ENCODE measurements at places on chromosomes 11 and 22.

DNA sequence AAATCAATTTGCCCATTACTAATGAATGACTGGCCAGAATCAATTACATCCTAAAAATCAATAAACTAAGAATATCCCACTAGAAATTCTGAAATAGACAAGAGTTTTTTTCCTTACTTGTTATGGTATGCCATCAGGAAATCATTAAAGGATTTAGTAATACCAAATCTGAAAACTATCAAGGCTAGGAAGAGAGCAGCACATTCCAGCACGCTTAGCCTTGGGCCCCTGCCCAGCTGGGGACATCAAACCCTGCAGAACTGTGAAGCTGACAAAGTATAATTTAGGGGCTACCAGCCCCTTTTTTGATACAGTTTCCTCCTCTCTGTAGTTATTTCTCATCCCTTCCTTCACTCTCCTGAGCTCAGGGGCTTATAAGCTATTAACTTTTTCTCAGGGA, 247.8 kb upstream of the ZC3H12C start:
- DNase-seq = no peak

DNA sequence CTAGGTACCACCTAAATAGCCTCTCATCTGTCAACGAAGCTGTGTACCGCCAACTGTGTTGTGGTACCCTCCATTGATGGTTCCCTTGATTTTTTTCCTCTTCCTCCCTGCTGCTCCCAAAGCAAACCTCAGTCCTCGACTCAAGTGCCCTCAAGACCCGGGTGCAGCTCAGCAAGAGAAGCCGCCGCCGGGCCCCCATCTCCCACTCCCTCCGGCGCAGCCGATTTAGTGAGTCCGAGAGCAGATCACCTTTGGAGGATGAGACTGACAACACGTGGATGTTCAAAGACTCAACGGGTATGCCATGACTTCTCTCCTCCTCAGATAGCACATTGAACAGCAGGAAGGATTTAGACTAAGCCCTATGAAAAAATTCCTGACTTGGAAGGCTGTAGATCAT, 22.4 kb upstream of the CRYBB3 start:
- DNase-seq = no peak

- DNase-seq = no peak
These were observed 27.0 kb downstream of the SAAL1 start for GRCh38 chr11:18078909-18079308.

GRCh38 chr11:107408762-107409211, 48.8 kb downstream of the CWF19L2 start:
- DNase-seq = no peak

DNA sequence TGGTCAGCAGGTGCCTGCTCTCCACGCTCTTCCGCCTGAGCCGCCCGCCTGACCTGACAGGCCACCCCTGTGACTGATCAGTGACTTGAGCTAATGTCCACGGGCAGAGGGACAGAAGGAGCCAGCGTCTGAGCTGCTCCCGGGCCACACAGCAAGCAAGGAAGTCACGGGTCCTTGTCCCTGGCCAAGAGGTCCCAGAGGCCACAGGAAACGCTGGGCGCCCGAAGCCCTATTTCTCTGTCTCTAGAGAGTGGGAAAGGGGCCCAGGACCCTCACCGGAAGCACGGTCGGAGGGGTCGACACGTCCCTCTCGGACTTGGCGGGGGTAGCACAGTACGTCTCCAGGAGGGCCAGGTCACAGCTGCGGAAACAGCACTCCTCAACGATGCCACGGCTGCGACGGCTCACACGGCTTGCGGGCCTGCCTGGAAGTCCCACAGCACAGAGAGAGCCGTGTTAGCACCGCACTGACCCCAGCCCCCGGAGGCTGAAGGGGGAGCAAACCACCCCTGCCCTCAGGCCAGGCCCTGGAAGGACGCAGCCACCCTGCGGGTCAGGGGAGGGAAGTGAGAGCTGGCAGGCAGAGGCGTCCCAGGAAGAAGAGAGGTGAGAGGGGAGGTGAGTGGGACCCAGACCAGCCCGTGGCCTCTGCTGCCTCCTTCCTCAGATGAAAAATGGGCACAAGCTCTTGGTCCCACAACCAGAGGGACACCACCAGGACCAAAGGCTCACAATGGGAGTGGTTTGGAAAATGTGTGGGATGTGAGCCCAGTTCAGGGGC, 5.8 kb downstream of the IGF2 start:
- no peak for DNase-seq

DNA sequence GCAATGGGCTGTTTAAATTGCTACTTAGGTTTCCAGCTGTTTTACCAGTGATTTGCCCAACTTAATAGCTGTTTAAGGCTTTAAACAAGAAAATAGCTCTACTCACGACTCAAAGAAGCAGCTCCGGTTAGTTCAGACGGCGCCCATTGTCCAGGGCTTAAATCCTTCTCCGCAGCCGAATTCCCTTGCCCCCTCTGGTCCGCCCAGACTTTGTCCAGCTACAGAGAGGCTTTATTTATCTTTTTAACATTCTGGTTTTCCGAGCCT, 20.9 kb upstream of the SCUBE1 start:
- no peak for DNase-seq

GRCh38 chr11:116257092-116257491, 515.7 kb downstream of the BUD13 start:
- DNase-seq = no peak

- DNase-seq = no peak
These were observed 215.5 kb downstream of the BUD13 start for GRCh38 chr11:116557282-116557681.

DNA sequence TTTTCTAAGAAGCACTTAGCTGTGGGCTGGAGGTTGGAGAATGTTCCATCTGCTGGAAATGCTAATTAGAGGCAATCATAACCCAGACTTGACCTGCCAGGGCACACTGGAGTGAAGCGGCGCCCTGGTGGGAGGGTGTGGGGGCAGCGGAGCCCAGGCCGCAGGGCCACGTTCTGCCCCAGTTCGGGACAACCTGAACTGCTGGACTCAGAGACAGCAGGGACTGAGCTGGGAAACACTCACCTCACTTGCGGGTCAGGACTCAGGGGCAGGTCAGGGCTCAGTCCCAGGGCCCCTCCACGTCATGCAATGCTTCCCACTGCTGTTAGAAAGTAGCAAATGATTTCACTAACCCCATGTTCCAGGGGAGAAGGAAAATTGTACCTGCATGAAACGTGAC, 316.4 kb downstream of the NTM start:
- DNase-seq = no peak

DNA sequence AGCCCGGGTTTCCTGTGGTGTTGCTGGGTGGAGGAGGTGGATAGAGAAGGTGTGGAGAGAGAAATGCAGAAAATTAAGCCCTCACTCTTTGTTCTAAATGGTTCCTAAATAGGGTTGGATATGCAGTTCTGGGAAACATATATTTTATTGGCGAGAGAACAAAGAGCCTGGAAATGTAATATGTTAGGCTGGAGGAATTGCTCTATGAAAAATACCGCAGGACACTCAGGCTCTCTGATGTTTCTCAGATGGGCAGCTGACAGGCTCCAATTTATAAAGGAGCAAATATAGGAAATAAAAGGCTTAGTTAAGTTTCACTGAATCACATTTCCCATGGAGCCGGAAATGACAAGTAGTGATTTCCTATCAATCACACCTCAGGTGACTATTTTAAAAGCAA, 428.0 kb downstream of the TMEM135 start:
- DNase-seq = no peak

- no peak for DNase-seq
These were observed 3.1 kb downstream of the LAMTOR1 start for GRCh38 chr11:72100009-72100408.

DNA sequence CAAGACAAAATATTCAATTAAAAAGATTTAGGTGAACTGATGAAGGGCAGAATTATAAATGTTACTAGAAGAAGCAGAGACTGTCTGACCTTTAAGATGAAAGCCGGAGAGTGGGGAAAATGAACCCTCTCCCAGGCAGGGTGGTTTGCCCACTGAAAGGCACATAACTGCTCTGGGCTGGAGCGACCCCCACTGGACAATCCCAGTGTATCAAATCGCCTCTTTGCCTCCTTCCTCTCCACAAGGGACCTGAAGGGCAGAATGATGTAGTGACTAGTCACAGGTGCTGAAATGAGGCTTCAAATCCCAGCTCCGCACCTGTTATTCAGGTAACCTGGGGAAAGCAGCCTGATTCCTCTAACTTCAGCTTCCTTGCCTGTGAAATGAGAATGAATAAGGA, 69.0 kb downstream of the EFCAB6 start:
- DNase-seq = no peak

DNA sequence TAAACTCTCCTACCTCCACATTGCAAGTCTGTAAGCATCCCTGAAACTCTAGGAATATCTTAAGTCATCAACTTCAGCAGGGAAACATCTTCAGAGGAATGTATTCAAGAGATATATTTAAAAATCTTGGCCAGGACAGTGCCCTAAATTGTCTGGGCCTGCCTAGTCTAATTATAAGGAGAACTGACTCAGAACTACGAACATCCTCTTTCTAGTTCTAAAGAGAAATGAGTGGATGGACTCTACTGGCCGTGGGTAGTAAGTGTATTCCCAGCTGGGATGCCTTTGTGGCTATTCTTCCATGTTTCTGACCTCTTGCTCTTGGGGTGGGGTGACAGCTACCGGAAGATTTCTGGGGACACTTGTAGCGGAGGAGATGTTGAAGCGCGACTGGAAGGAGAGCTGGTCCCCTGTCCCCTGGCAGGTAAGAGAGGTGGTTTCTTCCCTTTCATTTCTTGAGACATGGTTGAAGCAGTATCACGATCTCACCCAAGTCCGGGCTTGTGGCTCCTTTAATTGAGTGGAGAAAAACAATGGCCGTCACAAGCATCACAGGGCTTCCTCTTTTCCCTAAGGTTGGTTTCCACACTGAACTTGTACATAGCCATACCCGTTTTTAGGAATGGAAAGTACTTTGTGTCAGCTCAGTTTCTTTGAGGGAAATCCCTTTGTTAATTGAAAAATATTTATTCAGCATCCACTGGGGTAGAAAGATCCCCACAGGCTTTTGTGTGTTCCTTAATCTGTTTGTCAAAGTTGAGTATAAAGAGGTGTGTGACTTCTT, 97.7 kb upstream of the SORL1-AS1 start:
- DNase-seq = no peak

- no peak for DNase-seq
These were observed 10.9 kb upstream of the GAL start for GRCh38 chr11:68673306-68673945.

DNA sequence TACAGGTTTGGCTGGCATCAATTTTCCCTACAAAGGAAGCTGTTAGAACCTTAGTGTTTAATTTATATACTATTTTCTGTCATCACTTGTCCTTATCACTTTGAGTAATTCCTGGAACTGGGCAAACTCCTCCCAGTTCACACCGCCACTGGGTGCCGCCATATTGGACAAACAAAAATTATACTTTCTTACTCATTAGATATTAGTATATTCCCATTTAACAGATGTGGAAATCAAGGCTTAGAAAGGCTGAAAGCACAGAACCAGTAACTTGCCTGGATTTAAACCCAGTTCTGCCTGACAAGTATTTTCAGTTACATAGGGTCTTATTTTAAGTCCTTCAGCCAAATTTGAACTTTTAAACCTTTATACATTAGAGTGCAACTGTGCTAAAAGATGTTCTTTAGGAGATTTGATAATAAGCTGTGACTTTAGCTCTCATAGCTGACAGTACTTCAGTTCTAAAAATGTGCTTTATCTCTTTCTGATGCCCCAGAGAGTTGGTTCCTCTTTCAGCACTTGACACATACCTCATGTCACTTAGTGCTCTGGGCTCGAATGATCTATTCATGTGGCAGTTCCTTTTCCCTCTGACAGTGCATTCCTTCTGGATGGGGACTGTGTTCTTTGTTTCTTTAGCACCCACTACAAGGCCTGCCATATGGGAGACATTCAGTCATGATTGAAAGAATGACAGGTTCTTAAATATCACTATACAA, 25.4 kb downstream of the COA4 start:
- no peak for DNase-seq

DNA sequence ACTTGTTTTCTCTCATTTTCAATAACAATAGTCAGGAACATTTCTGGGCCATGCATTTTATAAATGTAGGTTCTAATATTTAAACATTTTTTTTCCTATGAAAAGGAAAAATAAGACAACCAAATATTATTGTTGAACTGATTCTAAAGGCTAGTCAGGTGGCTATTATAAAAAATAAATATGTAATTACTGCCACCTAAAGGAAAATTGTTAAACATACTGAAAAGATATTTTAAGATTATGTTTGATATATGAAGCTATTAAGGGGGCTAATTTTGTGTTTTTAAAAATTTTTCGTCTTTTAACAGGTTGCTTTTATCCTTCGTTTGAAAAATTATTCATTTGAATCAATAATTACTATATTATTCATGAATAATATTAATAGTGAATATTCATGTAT, 62.2 kb upstream of the FDX1 start:
- DNase-seq = no peak

DNA sequence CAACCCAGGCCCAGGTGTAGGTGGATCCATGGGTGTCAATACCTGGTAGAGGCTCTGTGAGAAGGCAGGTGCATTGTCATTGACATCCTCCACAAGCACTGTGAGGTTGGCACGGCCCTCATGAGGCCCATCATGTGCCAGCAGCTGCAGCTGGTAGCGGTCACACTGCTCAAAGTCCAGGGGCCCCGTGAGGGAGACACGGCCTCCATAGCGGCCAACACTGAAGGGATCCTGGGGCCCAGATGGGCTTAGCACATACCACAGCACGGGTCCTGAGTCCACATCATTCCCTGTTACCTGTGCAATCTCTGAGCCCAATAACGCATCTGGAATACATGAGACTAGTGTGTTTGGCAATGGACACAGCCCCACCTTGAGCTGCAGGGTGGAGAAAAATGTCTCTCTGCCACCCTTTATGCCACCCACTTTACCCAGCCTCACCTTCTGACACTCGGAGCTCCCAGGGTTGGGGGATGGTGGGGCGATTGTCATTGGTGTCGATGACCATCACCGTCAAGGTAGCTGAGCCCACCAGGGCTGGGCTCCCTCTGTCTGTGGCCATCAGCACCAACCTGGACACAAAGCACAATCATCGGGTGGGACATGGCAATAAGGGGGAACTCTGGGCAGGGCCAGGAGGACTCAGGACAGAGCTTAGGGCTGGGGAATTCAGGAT, 6.1 kb upstream of the TPP1 start:
- no peak for DNase-seq

Data from NCI-H1092 (cell line).